A549 treated with CpdA at 1 μM for 4 hours (cell line): ENCODE measurements at places on chromosomes 3 and 15. TPM values are rescaled to one million over a fixed set of nuclear protein-coding genes. Genes with fewer than 3 reads are reported as not detected.

The RASSF1 gene
- total RNA-seq: 16.4 to 20.7 TPM (median 18.7 TPM) in 5 replicates

The RHOV gene
- 4.1 to 7.3 TPM (median 5.8 TPM) in 5 replicates for total RNA-seq

The PATL2 gene
- 0.08 to 0.34 TPM (median 0.13 TPM) in 3 of 5 replicates, not detected in the others for total RNA-seq

The AGBL1 gene
- total RNA-seq: not detected in 5 replicates

The ZNF148 gene
- 7.8 to 11.4 TPM (median 9.8 TPM) in 5 replicates for total RNA-seq

The TRIM42 gene
- total RNA-seq: not detected in 5 replicates

The ROPN1 gene
- not detected in 5 replicates for total RNA-seq
